Smooth muscle cell of the pulmonary artery (primary cell): ENCODE measurements at places on chromosomes 2 and 18. TPM values are rescaled to one million over a fixed set of nuclear protein-coding genes. Genes with fewer than 3 reads are reported as not detected.

SLC14A1 gene
- 167 and 254 TPM in 2 replicates for total RNA-seq

FNDC4 gene
- total RNA-seq: 39.9 and 52.9 TPM in 2 replicates

NPAS2 gene
- 11.7 and 27.7 TPM in 2 replicates for total RNA-seq

SNTG2 gene
- total RNA-seq: 0.07 and 0.26 TPM in 2 replicates

RAB11FIP5 gene
- total RNA-seq: 59.6 and 81.0 TPM in 2 replicates

GPAT2 gene
- total RNA-seq: 30.6 and 32.3 TPM in 2 replicates

LCT gene
- under 0.01 and 0.03 TPM in 2 replicates for total RNA-seq

CDK15 gene
- 0.52 and 1.5 TPM in 2 replicates for total RNA-seq

C2orf78 gene
- not detected in 2 replicates for total RNA-seq

NEURL3 gene
- total RNA-seq: 0.20 TPM in 1 of 2 replicates, not detected in the other

DSC1 gene
- not detected in 2 replicates for total RNA-seq

RTP5 gene
- not detected in 2 replicates for total RNA-seq

IL18RAP gene
- total RNA-seq: 0.07 TPM in 1 of 2 replicates, not detected in the other

HOXD4 gene
- 0.46 and 4.6 TPM in 2 replicates for total RNA-seq

DSC3 gene
- 0.20 and 0.46 TPM in 2 replicates for total RNA-seq

MDH1B gene
- 0.33 and 0.72 TPM in 2 replicates for total RNA-seq

SERPINB3 gene
- 0.07 TPM in 1 of 2 replicates, not detected in the other for total RNA-seq

HOXD11 gene
- total RNA-seq: not detected in 2 replicates

SCN9A gene
- total RNA-seq: 13.7 and 23.8 TPM in 2 replicates

SAG gene
- not detected in 2 replicates for total RNA-seq

C2orf76 gene
- 7.0 and 8.8 TPM in 2 replicates for total RNA-seq

MORN2 gene
- 8.0 and 13.4 TPM in 2 replicates for total RNA-seq

C18orf32 gene
- 19.4 and 20.3 TPM in 2 replicates for total RNA-seq

OTOS gene
- total RNA-seq: not detected in 2 replicates

RTTN gene
- total RNA-seq: 13.8 and 14.1 TPM in 2 replicates

CYP27C1 gene
- total RNA-seq: under 0.01 and 0.13 TPM in 2 replicates

CNDP1 gene
- not detected in 2 replicates for total RNA-seq

AOX1 gene
- total RNA-seq: 13.0 and 32.9 TPM in 2 replicates

SMPD4 gene
- 19.7 and 26.6 TPM in 2 replicates for total RNA-seq

TPRKB gene
- total RNA-seq: 10.1 and 11.9 TPM in 2 replicates

SPC25 gene
- 0.17 and 1.1 TPM in 2 replicates for total RNA-seq

OTX1 gene
- total RNA-seq: 0.13 TPM in 1 of 2 replicates, not detected in the other

C2orf15 gene
- total RNA-seq: 0.13 TPM in 1 of 2 replicates, not detected in the other

CDH2 gene
- 84.8 and 368 TPM in 2 replicates for total RNA-seq

PPIG gene
- total RNA-seq: 25.0 and 27.4 TPM in 2 replicates

RUFY4 gene
- not detected in 2 replicates for total RNA-seq

GTF2A1L gene
- total RNA-seq: 1.4 and 3.8 TPM in 2 replicates

FBXO15 gene
- 0.65 and 0.73 TPM in 2 replicates for total RNA-seq

SCN7A gene
- total RNA-seq: under 0.01 TPM in 1 of 2 replicates, not detected in the other

TCF4 gene
- total RNA-seq: 73.2 and 91.4 TPM in 2 replicates

INO80D gene
- total RNA-seq: 9.0 and 9.6 TPM in 2 replicates

ASPRV1 gene
- 0.33 and 0.46 TPM in 2 replicates for total RNA-seq

CIB4 gene
- not detected in 2 replicates for total RNA-seq

HOXD9 gene
- total RNA-seq: not detected in 2 replicates

RNASEH1 gene
- total RNA-seq: 25.1 and 30.5 TPM in 2 replicates

EML6 gene
- 1.2 and 1.3 TPM in 2 replicates for total RNA-seq

IL1RL2 gene
- 1.6 and 2.8 TPM in 2 replicates for total RNA-seq

FASTKD2 gene
- total RNA-seq: 39.7 and 41.9 TPM in 2 replicates

HYCC2 gene
- total RNA-seq: 9.0 and 10.6 TPM in 2 replicates

REG3A gene
- not detected in 2 replicates for total RNA-seq

TCF7L1 gene
- 5.1 and 5.2 TPM in 2 replicates for total RNA-seq

MC4R gene
- not detected in 2 replicates for total RNA-seq

ANKRD30BL gene
- not detected in 2 replicates for total RNA-seq

IL36B gene
- total RNA-seq: not detected in 2 replicates

IGFBP5 gene
- 1,272 and 1,451 TPM in 2 replicates for total RNA-seq

CHRNG gene
- not detected in 2 replicates for total RNA-seq

ATP6V1B1 gene
- total RNA-seq: 1.1 and 2.2 TPM in 2 replicates
